Foreskin keratinocyte (primary cell): ENCODE measurements at places on chromosomes 4 and X. TPM values are rescaled to one million over a fixed set of nuclear protein-coding genes. Genes with fewer than 3 reads are reported as not detected.

The MXRA5 gene
- total RNA-seq, result 5.5 and 7.9 TPM in 2 replicates

The IL2 gene
- total RNA-seq, result not detected in 2 replicates

The STAP1 gene
- not detected in 2 replicates for total RNA-seq

The TMEM35A gene
- total RNA-seq, result 0.07 TPM in 1 of 2 replicates, not detected in the other

The CHRDL1 gene
- total RNA-seq, result not detected in 2 replicates

The SOX3 gene
- not detected in 2 replicates for total RNA-seq

The G3BP2 gene
- 136 and 138 TPM in 2 replicates for total RNA-seq

The SSX1 gene
- not detected in 2 replicates for total RNA-seq

The FRMPD4 gene
- total RNA-seq, result 0.07 and 0.41 TPM in 2 replicates

The PIM2 gene
- 9.5 and 10.3 TPM in 2 replicates for total RNA-seq

The SUPT20HL1 gene
- not detected in 2 replicates for total RNA-seq
